ENCODE measurements at places on chromosomes 4 and X. TPM values are rescaled to one million over a fixed set of nuclear protein-coding genes. Genes with fewer than 3 reads are reported as not detected.

The SORBS2 gene
- 82.2 TPM for total RNA-seq

- DNase-seq, result no peak
Observed at GRCh38 chrX:4182408-4182806, 469.0 kb upstream of the PRKX start.

- DNase-seq, result no peak
Observed at GRCh38 chrX:12843668-12844279, 23.1 kb upstream of the TLR7 start.

DNA sequence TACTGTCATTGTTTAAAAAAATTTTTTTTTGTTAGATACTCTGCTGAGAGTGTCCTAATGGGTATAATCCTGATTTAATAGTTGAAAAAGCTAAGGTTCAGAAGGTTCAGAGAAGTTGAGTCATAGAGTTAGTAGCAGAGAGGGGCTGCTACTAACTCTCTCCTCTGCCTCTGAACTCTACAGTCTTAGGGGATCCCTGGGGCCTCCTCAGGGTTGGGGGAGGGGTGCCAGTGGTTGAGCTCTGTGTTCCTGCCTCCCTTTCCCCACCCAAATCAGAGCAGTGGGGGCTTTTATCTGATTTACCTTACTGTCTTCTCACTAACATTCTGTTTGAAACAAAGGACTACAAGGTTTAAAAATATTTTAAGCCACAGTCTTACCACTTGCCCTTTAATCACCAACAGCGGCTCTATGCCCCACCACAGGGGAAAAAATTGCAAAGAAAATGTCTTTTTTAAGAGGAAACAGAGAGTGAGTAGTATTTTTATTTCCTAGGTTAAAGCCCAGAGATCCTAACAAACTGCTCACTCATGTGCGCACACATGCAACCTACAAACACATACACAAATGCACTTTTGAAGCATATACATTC lies 102.2 kb upstream of the ATP6AP2 start:
- no peak for DNase-seq
